ENCODE measurements at places on chromosomes 13 and 19.

- no peak for DNase-seq
These were observed 74.8 kb downstream of the SLC7A1 start for GRCh38 chr13:29520671-29521070.

DNA sequence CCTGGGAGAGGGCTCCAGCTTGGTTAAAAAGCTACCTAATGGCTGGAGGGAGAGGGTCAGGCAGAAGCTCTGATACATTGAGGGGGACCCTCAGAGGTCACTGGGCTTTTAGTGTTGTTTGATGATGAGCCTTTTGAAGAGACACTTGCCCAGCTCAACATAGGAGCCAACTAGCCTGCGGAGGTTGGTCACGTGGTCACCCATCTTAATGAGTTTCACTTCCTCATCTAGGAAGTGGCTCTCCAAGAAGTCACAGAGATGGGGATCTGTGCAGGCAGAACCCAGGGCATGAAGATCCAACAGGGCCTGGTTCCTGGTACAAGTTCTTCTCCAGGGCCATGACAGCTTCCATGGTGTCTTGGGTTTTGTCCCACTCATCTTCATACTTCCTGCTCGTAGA lies 33.4 kb downstream of the IPO5 start:
- DNase-seq, result peak; percentile 21

DNA sequence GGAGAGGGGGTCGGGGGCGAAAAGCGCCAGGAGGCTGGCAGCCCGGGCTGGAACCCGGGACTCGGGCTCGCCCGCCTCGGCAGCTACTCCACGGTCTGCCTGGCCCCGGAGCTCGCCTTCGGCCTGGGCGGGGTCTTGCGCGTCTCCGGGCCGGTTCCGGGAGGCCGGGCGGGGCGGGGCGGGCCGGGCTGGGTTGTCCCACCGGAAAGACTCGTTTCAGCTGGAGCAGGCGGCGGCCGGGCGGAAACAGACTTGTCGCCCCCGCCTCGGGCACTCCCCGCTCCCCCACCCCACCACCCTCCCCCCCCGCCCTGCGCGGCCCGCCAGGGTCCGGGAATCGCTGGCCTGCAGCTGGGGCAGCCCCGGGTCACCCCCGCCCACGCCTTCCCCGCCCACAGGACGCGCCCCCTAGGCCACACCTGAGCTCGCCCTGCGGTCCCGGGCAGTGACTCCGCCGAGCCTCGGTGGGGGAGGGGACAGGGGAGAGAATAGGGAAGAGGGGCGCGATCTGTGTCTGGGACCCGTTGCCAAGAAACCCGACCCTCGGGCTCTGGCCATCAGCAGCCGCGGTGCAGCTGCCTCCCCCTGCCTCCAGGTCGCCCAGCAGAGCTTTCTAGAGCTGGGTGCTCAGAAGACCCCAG lies 109.4 kb downstream of the KCTD15 start:
- DNase-seq, result no peak

DNA sequence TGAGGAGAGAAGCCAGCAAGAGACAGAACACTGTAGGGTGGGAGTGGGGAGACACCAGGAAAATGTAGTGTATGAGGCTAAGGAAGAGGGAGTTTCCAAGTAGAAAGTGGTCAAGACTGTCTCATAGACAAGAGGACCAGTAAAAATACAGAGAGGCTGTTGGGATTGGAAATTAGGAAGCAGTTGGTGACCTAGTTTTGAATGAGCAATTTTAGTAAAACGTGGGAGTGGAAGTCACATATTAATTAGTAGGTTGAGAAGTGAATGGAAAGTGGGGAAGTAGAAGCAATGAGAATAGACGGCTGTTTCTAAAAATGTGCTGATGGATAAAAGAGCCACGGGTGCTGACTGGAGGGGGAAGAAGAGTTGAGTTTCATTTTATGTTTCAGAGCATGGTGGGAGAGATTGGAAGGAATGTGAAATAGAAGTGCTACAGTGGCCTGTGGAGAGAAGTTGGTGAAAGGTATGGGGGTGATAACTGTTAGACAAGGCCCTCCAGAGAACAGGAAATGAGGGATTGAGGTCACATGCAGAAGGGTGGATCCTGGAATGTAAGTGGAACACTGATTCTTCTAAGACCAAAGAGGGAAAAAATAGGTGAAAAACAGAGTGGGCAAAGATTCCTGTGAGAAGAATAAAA lies 247.3 kb downstream of the MTUS2 start:
- DNase-seq, result no peak

DNA sequence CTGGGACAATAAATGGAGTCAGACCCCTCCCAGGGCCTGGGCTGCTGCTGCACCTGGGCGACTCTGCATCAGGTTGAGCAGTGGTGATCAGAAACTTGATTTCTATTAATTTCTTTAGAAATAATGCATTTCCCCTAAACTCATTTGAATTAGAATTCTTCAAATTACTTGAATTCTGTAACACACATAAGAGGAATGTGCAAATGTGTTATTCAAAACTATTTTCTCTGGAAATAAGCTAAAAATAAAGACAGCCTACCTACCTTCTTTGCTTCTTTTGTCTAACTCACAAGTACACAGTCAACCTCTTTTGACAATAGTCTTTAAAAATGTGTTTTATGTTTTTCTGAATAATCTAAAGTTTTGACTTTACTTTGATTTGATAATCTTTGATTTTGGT lies 433.0 kb downstream of the KLF12 start:
- DNase-seq, result no peak

DNA sequence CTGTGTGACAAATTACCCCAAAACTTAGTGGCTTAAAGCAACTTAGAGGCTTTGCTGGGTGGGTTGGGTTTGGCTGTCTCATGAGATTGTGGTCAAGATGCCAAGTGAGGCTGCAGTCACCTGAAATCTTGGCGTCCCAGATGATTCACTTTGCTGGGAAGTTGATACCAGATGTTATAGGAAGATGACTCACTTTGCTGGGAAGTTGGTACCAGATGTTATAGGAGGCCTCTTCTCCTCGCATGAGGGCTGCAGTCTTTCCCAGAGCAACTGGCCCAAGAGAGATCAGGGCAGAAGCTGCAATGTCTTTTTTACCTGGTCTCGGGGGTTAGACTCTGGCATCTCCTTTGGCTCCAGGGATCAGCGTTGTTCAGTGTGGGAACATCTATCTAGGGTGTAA lies 16.8 kb downstream of the TEX29 start:
- DNase-seq, result no peak

All from globus pallidus (tissue), 1 donor.